ENCODE measurements at places on chromosomes 3 and 15.
A peak's percentile ranks its signal among the peaks of the same experiment; 100 is the strongest.

DNA sequence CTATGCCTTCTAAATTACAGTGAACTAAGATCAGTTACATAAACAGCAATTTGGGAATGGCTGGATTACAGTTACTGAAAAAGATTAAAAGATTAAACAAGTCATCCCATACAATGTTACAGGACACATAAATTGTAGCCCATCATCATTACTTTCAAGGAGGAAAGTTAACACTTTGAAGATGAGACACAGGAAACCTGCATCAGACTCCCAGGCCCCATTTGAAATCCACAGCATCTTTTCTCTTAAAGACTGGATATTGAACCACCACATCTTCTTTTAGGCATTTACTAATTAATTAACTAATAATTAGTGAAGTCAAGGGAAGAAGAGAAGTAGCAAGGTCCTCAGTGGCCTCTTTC lies 170.2 kb downstream of the PLCL2 start:
- no peak for DNase-seq
- no peaks in the 10 kb centered on the region for H3K27me3 ChIP-seq
- H3K4me3 ChIP-seq: no peak overlapping the region
- H3K4me1 ChIP-seq: no peaks in the 10 kb centered on the region
- no peak overlapping the region for H3K27ac ChIP-seq

DNA sequence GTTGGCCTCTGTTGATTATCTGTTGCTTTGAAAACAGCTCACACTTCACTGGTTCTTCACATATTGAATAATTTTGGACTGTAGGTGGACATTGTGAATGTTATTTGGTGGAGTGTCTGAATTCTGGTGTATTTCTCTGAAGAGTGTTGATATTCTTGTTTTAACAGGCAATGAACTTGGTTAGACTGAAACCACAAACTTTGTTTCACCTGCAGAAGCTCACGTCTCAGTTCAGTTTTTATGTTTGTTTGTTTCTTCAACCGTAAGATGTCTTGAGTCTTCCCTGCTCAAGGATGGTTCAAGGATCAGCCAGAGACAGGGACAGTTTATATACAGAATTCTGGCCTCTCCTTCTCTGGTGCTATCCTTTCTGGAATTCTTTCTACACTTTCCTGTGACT lies 43.6 kb downstream of the C3orf20 start:
- H3K27me3 ChIP-seq: peaks cover 16% of the 10 kb centered on the region
- no peaks in the 10 kb centered on the region for H3K36me3 ChIP-seq
- no peak overlapping the region for H3K4me3 ChIP-seq
- no peaks in the 10 kb centered on the region for H3K4me1 ChIP-seq

DNA sequence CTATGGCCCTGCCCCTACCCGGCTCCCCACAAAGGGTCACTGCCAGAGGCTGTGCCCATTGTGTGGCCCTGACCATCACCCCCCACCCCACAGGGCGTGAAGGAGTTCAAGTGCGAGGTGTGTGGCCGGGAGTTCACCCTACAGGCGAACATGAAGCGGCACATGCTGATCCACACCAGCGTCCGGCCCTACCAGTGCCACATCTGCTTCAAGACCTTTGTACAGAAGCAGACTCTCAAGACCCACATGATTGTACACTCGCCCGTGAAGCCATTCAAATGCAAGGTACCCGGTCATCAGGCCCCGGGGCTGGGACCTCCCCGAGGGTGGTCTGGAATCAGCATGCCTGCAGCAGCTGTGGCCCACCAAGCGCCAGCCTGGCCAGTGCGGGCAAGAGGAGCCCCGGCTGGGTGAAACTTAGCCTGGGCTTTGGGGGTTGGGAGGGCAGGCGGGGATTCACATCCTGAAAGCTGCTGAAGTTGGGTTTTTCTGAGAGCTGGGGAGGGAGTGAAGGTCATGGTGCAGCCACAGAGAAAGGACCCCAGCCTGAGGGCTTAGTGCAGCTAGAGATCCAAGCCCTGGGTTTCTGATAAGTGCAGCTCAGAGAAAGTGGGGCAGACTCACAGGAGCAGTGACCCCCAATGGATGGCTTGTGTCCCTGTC lies 29.2 kb downstream of the IDH2 start:
- H3K4me1 ChIP-seq: peaks cover 12% of the 10 kb centered on the region
- H3K36me3 ChIP-seq: peaks cover 10% of the 10 kb centered on the region
- no peak overlapping the region for H3K27ac ChIP-seq
- no peaks in the 10 kb centered on the region for H3K27me3 ChIP-seq

- H3K36me3 ChIP-seq: no peaks in the 10 kb centered on the region
- H3K4me3 ChIP-seq: no peak overlapping the region
- H3K27ac ChIP-seq: no peak overlapping the region
Measured at GRCh38 chr3:173921732-173922131, 524.2 kb downstream of the NLGN1 start.

DNA sequence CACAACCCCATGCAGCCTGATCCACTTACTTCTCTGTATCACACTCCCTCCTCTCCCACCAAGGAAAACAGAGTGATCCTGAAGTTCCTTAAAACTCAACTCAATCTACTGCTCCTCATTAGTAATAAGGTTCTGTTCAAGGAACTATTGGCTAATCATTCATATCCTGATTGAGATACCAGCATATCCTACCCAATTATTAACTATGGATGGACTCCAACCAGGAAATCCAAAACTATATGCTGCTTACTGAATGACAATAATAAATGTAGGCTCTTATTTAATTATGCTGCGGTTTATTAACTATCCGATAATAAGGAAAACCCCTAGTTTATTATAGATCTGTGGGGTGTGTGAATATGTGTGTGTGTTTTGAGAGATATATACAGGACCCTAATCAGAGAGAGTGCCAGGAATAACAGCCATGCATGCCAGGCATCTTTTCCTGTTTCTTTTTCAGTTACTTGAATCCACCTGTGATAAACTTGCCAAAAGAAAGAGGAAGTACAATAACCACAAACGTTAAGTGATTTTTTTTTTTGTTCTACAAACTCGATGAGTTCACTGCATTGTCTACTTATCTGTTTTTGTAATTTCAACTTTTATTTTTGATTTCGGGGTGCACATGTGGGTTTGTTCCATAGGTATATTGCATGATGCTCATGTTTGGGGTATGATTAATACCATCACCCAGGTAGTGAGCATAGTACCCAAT lies 1031.7 kb upstream of the CFAP20DC start:
- no peak overlapping the region for H3K27ac ChIP-seq
- no peak overlapping the region for H3K4me3 ChIP-seq
- no peak for DNase-seq

DNA sequence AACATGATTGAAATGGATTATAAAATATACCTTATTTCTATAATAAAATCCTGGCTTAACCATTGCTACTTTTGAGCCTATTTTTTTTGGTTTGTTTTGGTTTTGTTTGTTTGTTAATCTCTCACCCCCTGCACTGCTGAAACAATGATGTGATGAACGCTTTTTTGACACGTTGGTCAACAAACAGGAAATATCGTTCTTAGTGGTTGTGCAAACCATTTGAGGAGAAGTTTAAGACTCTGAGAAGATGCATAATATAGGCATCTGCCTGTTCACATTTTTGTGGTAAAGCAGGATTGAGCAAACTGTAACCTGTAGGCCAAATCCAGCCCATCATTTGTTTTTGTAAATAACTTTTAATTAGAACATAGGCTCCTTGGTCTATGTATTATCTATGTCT lies 75.5 kb upstream of the MDFIC2 start:
- H3K27ac ChIP-seq: no peak overlapping the region
- peaks cover 3% of the 10 kb centered on the region for H3K4me1 ChIP-seq
- DNase-seq: no peak
- no peaks in the 10 kb centered on the region for H3K27me3 ChIP-seq

DNA sequence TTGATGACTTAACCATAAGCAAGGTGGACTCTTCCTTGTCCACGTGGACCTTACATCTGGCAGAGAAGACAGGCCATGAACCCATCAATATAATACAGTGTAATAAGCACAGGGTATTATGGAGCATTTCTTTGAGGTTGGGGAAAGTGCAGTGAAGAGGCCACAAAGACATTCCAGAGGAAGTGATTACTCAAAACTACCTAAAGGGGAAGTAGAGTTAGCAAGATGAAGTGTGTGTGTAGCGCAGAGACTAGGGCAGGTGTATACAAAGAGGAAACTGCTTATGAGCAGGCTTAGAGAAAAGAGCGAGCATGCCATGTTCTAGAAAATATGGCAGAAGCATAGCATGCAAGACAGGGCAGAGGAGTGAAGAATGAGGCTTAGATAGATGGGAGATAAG lies 17.9 kb downstream of the CP start:
- H3K27ac ChIP-seq: peak overlapping the region; percentile 1
- H3K27me3 ChIP-seq: no peaks in the 10 kb centered on the region
- peaks cover 22% of the 10 kb centered on the region for H3K4me1 ChIP-seq

DNA sequence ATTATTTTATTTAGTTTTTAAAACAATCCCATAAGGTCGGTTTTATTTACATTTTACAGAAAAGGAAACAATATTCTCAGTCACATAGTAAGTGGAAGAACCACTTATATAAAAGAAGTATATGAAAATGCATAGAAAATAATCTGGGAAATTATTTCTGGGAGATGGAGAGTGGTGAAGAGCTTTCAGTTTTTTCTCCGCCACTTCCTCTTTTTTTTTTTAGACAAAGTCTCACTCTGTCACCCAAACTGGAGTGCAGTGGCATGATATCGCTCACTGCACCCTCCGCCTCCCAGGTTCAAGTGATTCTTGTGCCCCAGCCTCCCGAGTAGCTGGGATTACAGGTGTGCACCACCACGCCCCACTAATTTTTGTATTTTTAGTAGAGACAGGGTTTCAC lies 21.2 kb downstream of the RAD51 start:
- DNase-seq: no peak
- no peaks in the 10 kb centered on the region for H3K4me1 ChIP-seq
- H3K36me3 ChIP-seq: peaks cover 8% of the 10 kb centered on the region
- no peak overlapping the region for H3K4me3 ChIP-seq

DNA sequence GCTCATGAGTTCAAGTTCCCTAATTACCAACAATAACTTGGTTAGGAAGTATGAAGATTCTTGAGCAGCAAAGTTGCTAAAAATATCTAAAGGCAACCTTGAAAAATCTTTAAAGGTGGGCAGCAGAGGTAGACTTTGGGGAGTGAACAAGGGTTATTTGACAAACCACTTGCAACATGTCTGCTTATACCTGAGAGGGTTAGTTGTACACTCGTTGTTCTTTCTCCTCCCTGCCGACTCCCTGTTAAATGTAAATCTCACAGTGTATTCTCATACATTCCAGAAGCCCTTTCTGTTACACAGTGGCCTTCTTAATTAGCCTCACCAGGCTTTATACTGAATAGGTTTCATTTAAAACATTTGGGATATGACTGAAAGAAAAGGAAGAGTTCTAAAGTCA lies 121.7 kb downstream of the ARNT2 start:
- DNase-seq: no peak
- no peaks in the 10 kb centered on the region for H3K27me3 ChIP-seq
- H3K36me3 ChIP-seq: peaks cover 3% of the 10 kb centered on the region
- no peaks in the 10 kb centered on the region for H3K4me1 ChIP-seq
- H3K27ac ChIP-seq: no peak overlapping the region

- peaks cover 23% of the 10 kb centered on the region for H3K4me1 ChIP-seq
- H3K27me3 ChIP-seq: no peaks in the 10 kb centered on the region
- H3K36me3 ChIP-seq: no peaks in the 10 kb centered on the region
- no peak overlapping the region for H3K4me3 ChIP-seq
- no peak for DNase-seq
Measured at GRCh38 chr3:150367757-150368156, 40.3 kb upstream of the TSC22D2 start.

GRCh38 chr3:121508389-121508788 lies 37.4 kb downstream of the POLQ start:
- H3K4me1 ChIP-seq: no peaks in the 10 kb centered on the region
- no peaks in the 10 kb centered on the region for H3K27me3 ChIP-seq
- DNase-seq: no peak
- no peak overlapping the region for H3K4me3 ChIP-seq
- peak overlapping the region; percentile 55 for H3K27ac ChIP-seq

DNA sequence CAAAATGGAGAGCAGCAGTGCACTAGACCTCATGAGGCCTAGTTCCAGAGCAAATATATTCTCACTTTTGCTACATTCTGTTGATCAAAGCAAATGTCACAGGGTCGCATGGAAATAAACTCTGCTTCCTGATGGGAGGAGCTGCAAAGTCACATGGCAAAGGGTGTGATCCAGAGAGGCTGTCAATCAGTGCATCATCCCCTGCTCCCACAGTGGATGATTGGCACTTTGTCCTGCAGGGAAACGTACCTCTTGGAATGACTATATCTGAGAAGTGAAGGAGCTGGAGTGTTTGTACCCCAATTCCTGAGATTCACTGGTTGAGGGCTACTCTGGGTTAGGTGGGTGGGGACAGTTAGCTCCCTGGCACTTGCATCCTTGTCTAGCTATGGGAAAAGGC lies 195.1 kb upstream of the CTDSPL start:
- no peak overlapping the region for H3K4me3 ChIP-seq
- no peak overlapping the region for H3K27ac ChIP-seq
- H3K27me3 ChIP-seq: peaks cover 9% of the 10 kb centered on the region

GRCh38 chr3:161977063-161977462 lies 480.5 kb downstream of the OTOL1 start:
- no peak overlapping the region for H3K4me3 ChIP-seq
- H3K27ac ChIP-seq: no peak overlapping the region
- no peaks in the 10 kb centered on the region for H3K4me1 ChIP-seq
- no peak for DNase-seq
- no peaks in the 10 kb centered on the region for H3K27me3 ChIP-seq
- no peaks in the 10 kb centered on the region for H3K36me3 ChIP-seq

DNA sequence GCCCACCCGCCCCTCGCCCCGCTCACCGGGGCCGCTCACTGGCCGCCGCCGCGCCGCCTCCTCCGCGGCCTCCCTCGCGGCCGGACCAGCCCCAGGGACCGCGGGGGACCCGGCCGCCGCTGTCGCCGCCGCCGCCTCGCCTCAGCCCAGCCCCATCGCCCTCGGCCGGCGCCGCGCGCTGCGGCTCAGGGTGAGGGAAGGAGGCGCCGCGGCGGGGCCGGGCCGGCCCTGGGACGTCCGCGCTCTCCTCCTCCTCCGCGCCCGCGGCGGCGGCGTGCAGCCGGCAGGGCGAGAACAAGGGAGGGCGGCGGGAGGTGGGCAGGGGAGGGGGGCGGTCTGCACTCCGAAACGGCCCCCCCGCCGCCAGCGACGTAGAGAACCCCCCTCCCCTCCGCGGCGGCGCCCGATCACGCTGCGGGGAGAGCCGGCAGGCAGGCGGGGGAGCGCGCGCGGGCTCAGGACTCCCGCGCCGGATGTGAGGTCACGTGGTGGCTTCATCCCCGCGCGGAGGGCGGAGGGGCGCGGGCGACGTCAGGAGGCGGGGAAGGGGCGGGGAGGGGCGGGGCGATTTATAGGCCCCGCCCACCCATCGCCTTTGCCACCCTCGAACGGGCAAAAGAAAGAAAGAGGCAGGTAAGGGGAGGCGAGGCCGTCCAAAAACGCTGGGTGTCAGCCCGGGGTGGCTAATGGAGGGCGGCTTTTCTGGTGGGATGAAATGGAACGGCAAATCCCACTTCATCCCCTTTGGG lies at the start of gene ATP13A3:
ATP13A3 (minus strand) TSS at position 463 of the 749 bp plus-strand sequence. CDS start 24,812 bp downstream, outside the sequence.
- H3K4me3 ChIP-seq: peak within 1 kb of the TSS; percentile 96
- peak; percentile 89 for DNase-seq
- H3K27me3 ChIP-seq: peaks cover 7% of the 10 kb centered on the region
- peak within 1 kb of the TSS; percentile 98 for H3K27ac ChIP-seq

Measured in type B pancreatic cell (in vitro differentiated cells).